ENCODE measurements at places on chromosomes 5 and 9. TPM values are rescaled to one million over a fixed set of nuclear protein-coding genes. Genes with fewer than 3 reads are reported as not detected.

The IL3 gene
- total RNA-seq, result not detected

The ABCA2 gene
- total RNA-seq, result 129 TPM

The ADGRV1 gene
- total RNA-seq, result 0.26 TPM

The SPACA9 gene
- 4.0 TPM for total RNA-seq

The PKN3 gene
- total RNA-seq, result 0.46 TPM

The PLAC8L1 gene
- total RNA-seq, result 0.52 TPM

The TEX10 gene
- total RNA-seq, result 25.1 TPM

The WDR38 gene
- not detected for total RNA-seq

The ZFP2 gene
- total RNA-seq, result 0.69 TPM

The FAM151B gene
- total RNA-seq, result 7.4 TPM

The UBAP2 gene
- total RNA-seq, result 14.1 TPM

The SAPCD2 gene
- 3.7 TPM for total RNA-seq

The F2RL2 gene
- 34.1 TPM for total RNA-seq

The ACTBL2 gene
- total RNA-seq, result 0.03 TPM

The ROPN1L gene
- total RNA-seq, result 0.36 TPM

The ATP10B gene
- total RNA-seq, result 0.03 TPM

The GM2A gene
- total RNA-seq, result 38.9 TPM

The PCDHB7 gene
- 1.1 TPM for total RNA-seq

The EXOSC2 gene
- total RNA-seq, result 22.1 TPM

The QRFP gene
- total RNA-seq, result not detected
